WTC11 (cell line): ENCODE measurements at places on chromosomes 6 and 20. TPM values are rescaled to one million over a fixed set of nuclear protein-coding genes. Genes with fewer than 3 reads are reported as not detected.
A peak's percentile ranks its signal among the peaks of the same experiment; 100 is the strongest.

GRCh38 chr6:99905209-99906106 lies 88.6 kb downstream of the MCHR2 start:
- no peak overlapping the region for H3K27ac ChIP-seq
- no peaks in the 10 kb centered on the region for H3K4me1 ChIP-seq
- no peak overlapping the region for H3K4me3 ChIP-seq
- no peaks in the 10 kb centered on the region for H3K36me3 ChIP-seq
- DNase-seq = no peak

DNA sequence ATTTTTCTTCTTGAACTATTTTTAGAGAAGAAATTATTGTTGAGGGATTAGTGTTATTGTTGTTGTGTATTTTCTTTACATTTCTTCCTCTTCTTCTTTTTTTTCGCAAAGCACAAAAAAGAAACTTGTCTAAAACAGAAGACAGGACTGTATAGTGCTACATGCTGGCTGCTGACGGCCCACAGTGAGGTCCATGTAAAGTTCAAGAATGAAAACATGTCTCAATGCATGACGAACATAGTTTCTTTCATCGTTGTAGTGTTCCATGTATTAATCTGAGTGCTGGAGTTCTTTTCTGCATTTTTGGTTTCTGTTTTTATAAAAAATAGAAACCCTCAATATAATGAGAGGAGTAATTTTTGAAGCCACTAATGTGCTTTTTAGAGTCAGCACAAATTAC lies 462.9 kb upstream of the MARCKS start:
- peaks cover 11% of the 10 kb centered on the region for H3K4me1 ChIP-seq
- H3K27ac ChIP-seq = no peak overlapping the region
- H3K4me3 ChIP-seq = no peak overlapping the region
- H3K36me3 ChIP-seq = no peaks in the 10 kb centered on the region
- no peak for DNase-seq

DNA sequence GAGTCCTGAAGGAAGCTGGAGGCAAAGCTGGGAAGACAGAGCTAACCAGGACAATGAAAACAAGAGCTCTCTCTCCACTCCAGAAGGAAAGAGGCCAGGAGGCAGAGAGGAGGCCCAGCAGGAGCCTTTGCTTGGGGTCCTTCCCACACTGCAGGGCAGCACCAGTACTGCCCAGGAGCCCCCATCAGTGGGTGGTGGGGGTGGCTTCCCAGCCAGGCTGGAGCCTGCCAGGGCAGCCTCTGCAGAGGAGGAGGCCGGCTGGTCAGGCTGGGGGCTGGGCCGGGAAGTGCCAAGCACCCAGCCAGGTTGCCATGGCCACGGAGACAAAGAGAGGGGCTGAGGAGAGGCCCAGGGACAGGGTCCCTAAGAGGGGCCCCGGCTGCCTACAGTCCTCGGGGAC lies 33.4 kb downstream of the PREX1 start:
- no peaks in the 10 kb centered on the region for H3K36me3 ChIP-seq

DNA sequence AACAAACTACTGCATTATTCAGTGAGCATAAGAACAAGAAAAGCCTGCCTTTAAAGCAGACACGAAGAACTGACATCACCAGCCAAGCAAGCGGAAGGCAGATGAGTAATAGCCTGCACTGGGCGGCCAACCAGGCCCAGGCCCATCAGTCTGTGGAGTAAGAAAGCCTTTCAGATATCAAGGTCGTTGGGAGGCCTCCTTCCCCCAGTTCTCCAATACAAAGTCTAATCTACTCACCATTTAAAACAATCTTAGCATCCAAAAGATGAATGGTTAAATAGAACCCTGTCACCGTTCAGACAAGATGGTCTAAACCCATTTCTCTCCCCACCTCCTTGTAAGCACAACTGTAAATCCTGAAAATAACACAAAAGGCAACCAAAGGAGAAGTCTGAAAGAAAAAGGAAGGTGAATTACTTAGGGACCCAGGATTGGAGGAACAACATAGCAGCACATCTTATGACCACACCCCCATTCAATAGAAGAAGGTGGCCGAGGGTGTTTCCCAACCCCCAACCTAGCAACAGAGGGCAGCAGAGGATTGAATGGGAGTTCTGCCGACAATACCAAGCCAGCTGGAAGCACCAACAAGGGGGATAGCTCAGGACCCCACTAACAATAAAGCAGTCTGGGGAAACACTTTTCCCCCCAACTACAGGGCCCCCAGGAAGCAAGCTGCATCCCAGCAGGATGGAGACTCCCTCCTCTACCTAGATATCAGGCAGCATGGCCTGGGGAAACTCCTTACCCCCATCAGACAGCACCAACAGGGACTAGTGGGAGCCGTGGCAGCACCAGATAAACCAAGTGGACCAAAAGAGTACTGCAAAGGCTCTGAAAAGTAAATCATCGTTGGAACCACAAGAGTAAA lies 67.9 kb downstream of the ZHX3 start:
- DNase-seq = peak; percentile 71
- no peaks in the 10 kb centered on the region for H3K36me3 ChIP-seq
- H3K4me1 ChIP-seq = peaks cover 5% of the 10 kb centered on the region; the same call in 1 of the 2 replicates
- H3K4me3 ChIP-seq = no peak overlapping the region; the same call in 1 of the 2 replicates
- H3K27me3 ChIP-seq = peaks cover 37% of the 10 kb centered on the region

- no peak for DNase-seq
- no peaks in the 10 kb centered on the region; the same call in 1 of the 2 replicates for H3K27me3 ChIP-seq
- peak overlapping the region; percentile 10 for H3K27ac ChIP-seq
These were observed 473.7 kb upstream of the JARID2 start for GRCh38 chr6:14772188-14772587.

GRCh38 chr6:3535776-3536435 lies 79.1 kb upstream of the SLC22A23 start:
- DNase-seq = no peak
- no peak overlapping the region for H3K4me3 ChIP-seq
- H3K4me1 ChIP-seq = no peaks in the 10 kb centered on the region
- no peaks in the 10 kb centered on the region for H3K36me3 ChIP-seq
- H3K27me3 ChIP-seq = peaks cover 12% of the 10 kb centered on the region

- peak; percentile 23 for DNase-seq
- no peaks in the 10 kb centered on the region for H3K36me3 ChIP-seq
- H3K27ac ChIP-seq = no peak overlapping the region
- H3K4me1 ChIP-seq = peaks cover 2% of the 10 kb centered on the region; the same call in 1 of the 2 replicates
- no peaks in the 10 kb centered on the region for H3K27me3 ChIP-seq
These were observed 132.8 kb downstream of the CDK19 start for GRCh38 chr6:110682460-110682853.

- no peak for DNase-seq
- H3K27me3 ChIP-seq = peaks cover 22% of the 10 kb centered on the region
- H3K4me3 ChIP-seq = no peak overlapping the region
- H3K4me1 ChIP-seq = peaks cover 3% of the 10 kb centered on the region; the same call in 1 of the 2 replicates
- H3K27ac ChIP-seq = 0 out of 2 replicates have a peak overlapping the region, but pooled peaks have one; percentile 11
- H3K36me3 ChIP-seq = no peaks in the 10 kb centered on the region
These were observed 60.9 kb downstream of the CDH4 start for GRCh38 chr20:61312925-61313324.

DNA sequence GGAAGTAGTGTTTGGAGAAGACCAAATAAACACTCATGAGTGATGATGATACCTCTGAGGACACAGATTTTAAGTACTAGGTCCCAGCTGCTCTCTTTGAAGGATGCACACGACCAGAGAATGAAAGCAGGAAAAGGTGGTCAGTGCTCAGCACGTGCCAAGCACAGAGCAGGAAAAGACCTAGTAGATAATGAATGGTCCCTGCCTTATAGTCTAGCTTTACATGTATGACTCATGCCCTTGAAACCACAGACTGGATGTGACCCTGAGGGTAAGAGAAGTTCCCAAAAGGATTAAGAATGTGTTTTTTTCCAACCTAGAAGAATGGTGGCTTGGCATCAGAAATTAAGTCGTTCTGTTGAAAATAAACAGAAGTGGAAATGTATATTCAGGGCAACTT lies 2.8 kb upstream of the MC3R start:
- DNase-seq = no peak
- H3K4me1 ChIP-seq = no peaks in the 10 kb centered on the region
- H3K27me3 ChIP-seq = peaks cover 25% of the 10 kb centered on the region
- H3K36me3 ChIP-seq = peaks cover 63% of the 10 kb centered on the region

DNA sequence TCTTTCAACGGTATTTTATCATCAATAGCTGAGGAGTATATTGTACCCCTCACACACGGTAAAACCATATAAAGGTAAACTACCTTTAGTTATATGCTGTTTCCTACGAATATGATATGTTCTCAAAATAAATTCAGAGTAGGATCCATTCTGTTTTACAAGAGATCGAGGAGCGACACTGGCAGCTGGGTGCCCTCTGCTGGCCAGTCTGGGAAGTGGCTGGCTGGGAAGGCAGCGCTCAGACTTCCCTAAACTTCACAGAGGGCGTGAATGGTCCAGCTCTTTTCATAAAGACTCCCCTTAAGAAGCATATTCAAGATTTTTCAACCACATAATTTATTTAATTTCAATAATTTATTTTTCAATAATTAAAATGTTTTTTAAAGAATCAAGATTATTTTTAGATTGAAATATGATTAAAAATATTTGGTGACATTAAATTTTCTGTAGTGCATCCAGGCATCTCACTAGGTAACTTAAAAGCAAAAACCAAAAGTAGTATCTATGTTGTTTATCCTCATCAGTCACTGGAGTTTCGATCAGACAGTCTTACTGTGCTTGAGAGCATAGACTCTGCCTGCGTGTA lies 187.5 kb upstream of the PDE10A start:
- peak overlapping the region; percentile 46; the same call in 1 of the 2 replicates for H3K4me3 ChIP-seq
- H3K4me1 ChIP-seq = peaks cover 38% of the 10 kb centered on the region
- no peak overlapping the region for H3K27ac ChIP-seq
- H3K36me3 ChIP-seq = no peaks in the 10 kb centered on the region
- H3K27me3 ChIP-seq = peaks cover 49% of the 10 kb centered on the region

DNA sequence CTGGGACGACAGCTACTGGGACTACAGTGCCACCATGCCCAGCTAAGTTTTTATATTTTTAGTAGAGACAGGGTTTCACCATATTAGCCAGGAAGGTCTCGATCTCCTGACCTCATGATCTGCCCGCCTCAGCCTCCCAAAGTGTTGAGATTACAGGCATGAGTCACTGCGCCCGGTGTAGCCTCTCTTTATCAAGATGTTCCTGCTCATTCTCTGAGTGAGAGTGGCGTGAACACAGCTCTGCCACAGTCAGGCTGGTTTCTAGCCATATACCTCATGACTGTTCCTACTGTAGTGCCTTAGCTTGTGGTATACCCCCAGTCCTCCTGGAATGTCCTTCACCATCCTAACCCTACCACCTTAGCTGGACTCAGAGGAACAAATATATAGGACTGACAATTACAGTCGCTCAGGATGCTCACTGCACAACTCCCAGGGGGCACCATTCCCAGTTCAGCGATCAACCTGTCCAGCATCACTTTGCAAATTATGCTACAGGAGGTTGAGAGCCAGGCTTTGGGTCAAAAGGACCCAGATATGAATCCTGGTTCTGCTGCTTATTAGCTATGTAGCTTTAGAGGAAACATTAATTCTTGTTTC lies 86.3 kb downstream of the CHMP4B start:
- H3K27ac ChIP-seq = no peak overlapping the region
- peaks cover 5% of the 10 kb centered on the region for H3K27me3 ChIP-seq
- DNase-seq = peak; percentile 36
- no peaks in the 10 kb centered on the region for H3K36me3 ChIP-seq
- no peaks in the 10 kb centered on the region for H3K4me1 ChIP-seq

DNA sequence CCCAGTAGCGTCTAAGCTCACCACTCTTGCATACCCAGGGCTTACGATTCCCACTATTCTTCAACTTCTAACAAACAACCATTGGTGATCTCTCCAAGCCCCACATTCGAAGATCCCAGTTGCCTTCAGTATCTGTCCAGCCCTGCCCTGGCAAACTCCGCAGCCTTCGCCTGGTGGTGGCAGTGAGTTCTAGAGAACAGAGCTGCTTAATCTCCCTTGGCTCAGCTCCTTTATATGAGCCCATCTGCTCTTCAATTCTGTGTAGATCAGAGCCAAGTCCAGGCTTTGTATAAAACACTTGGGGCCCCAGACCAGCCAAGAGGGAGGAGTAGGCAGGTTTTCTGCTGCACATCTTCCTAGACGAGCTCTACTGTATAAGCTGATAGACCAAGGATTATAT lies 193.3 kb downstream of the PHACTR1 start:
- no peak for DNase-seq
- no peak overlapping the region for H3K27ac ChIP-seq
- no peaks in the 10 kb centered on the region for H3K36me3 ChIP-seq
- H3K4me1 ChIP-seq = peaks cover 26% of the 10 kb centered on the region
- H3K27me3 ChIP-seq = no peaks in the 10 kb centered on the region; the same call in 1 of the 2 replicates

- peaks cover 8% of the 10 kb centered on the region; the same call in 1 of the 2 replicates for H3K36me3 ChIP-seq
- H3K27me3 ChIP-seq = peaks cover 11% of the 10 kb centered on the region
- H3K4me3 ChIP-seq = no peak overlapping the region
- no peak overlapping the region for H3K27ac ChIP-seq
These were observed 54.0 kb downstream of the TMEM242 start for GRCh38 chr6:157269261-157269794.

DNA sequence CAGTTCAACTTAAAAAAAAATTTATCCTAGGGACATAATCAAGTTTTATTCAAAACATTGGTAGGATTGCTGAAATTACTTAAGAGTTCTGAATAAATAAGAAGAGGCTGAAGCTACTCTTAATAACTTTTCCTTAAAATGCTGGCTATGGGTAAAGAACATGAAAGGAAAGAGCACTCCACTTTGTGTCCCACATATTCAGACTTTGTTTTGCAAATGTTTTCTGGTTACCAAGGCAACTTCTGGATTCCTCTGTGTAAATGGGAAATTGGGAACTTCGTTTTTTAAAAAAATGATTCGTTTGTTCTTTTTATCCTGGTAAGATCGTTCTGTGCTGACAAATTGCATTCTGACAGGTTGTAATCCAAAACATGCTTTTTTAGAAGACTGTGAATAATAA lies 115.0 kb downstream of the KIF6 start:
- no peak overlapping the region for H3K4me3 ChIP-seq
- no peak overlapping the region for H3K27ac ChIP-seq
- no peak for DNase-seq
- peaks cover 12% of the 10 kb centered on the region for H3K4me1 ChIP-seq
- H3K27me3 ChIP-seq = no peaks in the 10 kb centered on the region

- peaks cover 39% of the 10 kb centered on the region for H3K4me1 ChIP-seq
- no peaks in the 10 kb centered on the region for H3K27me3 ChIP-seq
- H3K36me3 ChIP-seq = peaks cover 8% of the 10 kb centered on the region
- DNase-seq = no peak
- no peak overlapping the region for H3K27ac ChIP-seq
These were observed 341.7 kb downstream of the PRL start for GRCh38 chr6:21955053-21955595.

- H3K36me3 ChIP-seq = no peaks in the 10 kb centered on the region
- DNase-seq = no peak
- H3K4me3 ChIP-seq = no peak overlapping the region
These were observed 41.0 kb upstream of the COL21A1 start for GRCh38 chr6:56288347-56288746.

DNA sequence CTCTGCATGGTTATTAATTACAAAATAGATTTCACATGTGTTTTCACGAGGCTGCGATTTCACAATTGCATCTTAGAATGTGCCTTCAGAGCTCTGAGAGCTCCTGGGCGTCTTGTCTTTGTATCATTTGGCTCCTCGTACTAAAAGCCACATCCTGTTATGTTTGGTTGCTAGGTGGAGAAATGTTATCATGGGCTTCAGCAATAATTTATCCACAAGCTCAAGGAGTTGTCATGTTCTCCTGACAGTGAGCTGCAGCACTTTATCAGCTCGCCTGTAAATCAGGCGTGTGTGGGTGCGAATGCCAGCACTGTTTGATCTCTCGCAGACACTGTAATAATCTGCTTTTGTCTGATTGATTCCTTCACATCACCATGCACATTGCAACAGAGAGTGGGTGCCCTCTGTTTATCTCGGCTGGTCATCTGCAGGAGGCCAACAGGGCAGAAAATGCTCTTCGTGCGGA lies 218.6 kb upstream of the ZFP64 start:
- no peaks in the 10 kb centered on the region for H3K27me3 ChIP-seq
- no peak overlapping the region for H3K27ac ChIP-seq
- H3K4me3 ChIP-seq = no peak overlapping the region
- no peak for DNase-seq

The PBOV1 gene
- total RNA-seq = not detected in 3 replicates

The HLA-DOA gene
- total RNA-seq = 13.6 to 24.6 TPM (median 24.4 TPM) in 3 replicates

The GSTA2 gene
- total RNA-seq = 0.14 TPM in 1 of 3 replicates, not detected in the others

The HLA-DMB gene
- 1.1 to 2.7 TPM (median 2.3 TPM) in 3 replicates for total RNA-seq

The VSX1 gene
- 0.23 TPM in 1 of 3 replicates, not detected in the others for total RNA-seq

The TTLL9 gene
- total RNA-seq = 0.39 TPM in 1 of 3 replicates, not detected in the others

The BMP6 gene
- total RNA-seq = 1.0 to 1.2 TPM (median 1.1 TPM) in 3 replicates
